Progenitor cell of endocrine pancreas (in vitro differentiated cells): ENCODE measurements at places on chromosomes 12 and 14.

DNA sequence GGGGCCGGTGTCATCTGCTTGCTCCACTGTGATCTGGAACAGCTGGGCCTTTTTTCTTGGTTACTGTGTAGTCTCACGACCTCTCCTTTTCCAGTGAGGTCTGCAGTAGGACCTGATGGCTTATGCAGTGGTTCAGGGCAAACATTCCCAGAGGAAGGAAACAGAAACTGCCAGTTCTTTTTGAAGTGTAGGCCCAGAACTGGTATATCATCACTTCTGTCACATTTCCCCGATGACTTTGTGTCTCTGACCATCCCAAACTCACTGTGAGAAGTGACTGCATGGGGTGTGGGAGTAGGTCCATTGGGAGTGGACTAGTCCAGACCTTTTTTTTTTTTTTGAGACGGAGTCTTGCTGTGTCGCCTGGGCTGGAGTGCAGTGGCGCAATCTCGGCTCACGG, 38.4 kb downstream of the RCOR1 start:
- no peak for DNase-seq
- H3K4me3 ChIP-seq: no peak overlapping the region
- H3K27ac ChIP-seq: peak overlapping the region; percentile 89

DNA sequence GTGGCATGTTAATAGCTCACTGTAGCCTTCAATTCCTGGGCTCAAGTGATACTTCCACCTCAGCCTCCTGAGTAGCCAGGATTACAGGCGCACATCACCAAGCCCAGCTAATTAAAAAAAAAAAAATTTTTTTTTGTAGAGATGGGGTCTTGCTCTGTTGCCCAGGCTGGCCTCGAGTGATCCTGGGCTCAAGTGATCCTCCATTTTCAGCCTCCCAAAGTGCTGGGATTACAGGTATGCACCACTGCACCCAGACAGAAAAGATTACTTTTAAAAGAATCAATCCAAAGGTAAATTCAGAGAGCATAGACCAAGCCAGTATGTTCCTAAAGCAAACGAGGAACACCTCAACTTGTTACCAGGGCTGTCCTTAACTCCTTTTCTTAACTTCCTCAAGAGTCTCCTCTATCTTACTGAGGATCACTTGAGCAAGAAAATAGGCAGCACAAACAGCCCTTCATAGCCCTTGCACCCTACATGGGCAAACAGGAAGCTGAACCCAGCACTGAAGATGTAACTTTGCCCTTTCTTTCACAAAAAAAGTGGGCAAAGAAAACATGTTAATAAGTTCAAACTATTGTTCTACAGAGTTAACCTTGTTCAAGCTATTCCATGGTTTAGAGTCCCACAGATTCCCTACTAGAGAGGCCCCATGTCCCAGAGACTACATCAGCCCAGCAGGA, 11.3 kb downstream of the CS start:
- no peak overlapping the region for H3K4me3 ChIP-seq
- no peaks in the 10 kb centered on the region for H3K27me3 ChIP-seq
- no peak for DNase-seq
- peaks cover 10% of the 10 kb centered on the region for H3K36me3 ChIP-seq

DNA sequence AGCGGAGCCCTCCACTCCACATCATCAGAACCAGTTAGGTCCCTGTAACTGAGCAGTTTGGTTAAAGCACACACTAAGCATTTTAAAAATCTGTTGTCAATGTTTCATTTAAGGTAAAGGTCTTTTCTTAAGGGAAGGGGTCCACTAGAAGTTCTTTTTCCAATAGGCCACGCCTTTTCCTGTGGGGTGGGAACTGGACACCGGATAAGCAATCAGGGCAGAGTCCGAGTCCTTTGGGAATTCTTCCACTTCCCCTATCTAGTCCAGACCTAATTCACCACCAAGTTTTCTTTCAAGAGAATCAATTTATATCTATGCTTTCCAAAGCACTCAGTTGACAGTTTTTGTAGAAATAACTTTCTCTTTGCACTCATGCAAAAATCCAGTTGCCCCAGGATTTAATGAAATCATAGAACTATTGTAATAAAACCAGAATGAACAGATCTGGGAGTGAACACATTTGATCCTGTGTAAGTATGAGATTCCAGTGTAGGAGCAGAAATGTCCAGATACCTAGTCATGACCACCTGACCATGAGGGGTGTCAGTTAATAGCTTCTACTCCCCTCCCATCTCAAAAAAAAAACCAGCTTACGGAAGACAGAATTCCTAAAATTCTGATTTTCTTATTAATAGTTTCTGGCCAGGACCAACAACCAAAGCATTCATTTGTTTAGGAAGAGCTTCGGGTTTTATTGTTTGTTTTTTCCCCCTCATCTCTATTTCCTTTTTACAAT, 11.7 kb downstream of the VPS37B start:
- H3K27ac ChIP-seq: peak overlapping the region; percentile 63
- DNase-seq: no peak
- H3K4me3 ChIP-seq: no peak overlapping the region
- H3K36me3 ChIP-seq: peaks cover 2% of the 10 kb centered on the region

DNA sequence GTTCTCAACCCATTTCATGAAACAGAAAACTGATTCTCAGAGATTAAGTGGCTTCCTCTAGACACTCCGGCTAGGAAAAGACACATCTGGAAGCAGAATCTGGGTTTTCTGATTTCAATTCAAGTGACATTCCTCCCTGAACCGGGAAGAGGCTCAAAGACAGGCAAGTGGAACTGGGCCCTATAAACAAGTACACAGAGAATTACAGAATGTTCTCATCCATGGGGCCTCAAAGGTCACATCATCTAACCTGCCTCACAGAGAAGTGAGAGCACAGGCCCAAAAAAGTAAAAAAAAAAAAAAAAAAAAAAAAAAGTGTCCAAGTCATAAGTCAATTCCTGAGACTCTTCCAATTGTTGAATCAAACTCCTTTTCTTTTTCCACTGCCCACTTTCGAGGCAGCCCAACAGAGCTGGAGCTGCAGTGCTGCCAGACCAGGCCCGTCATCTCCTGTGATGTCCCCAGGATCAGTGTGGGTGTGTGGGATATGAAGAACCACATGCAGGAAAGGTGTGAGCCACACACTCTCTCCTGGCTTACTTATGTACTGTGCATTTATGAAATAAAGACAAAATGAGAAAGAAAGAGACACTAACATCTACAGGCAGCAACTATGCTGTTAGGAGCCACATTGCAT, 2.8 kb upstream of the KRT1 start:
- DNase-seq: no peak
- no peaks in the 10 kb centered on the region for H3K36me3 ChIP-seq
- H3K4me3 ChIP-seq: no peak overlapping the region
- H3K4me1 ChIP-seq: no peaks in the 10 kb centered on the region
- H3K27ac ChIP-seq: no peak overlapping the region
- peaks cover 78% of the 10 kb centered on the region for H3K27me3 ChIP-seq

GRCh38 chr12:4943067-4943937, 33.6 kb downstream of the KCNA1 start:
- H3K4me1 ChIP-seq: no peaks in the 10 kb centered on the region
- no peak overlapping the region for H3K27ac ChIP-seq
- no peaks in the 10 kb centered on the region for H3K36me3 ChIP-seq
- DNase-seq: no peak

- peak overlapping the region; percentile 69 for H3K4me3 ChIP-seq
- peak; percentile 48 for DNase-seq
- H3K36me3 ChIP-seq: no peaks in the 10 kb centered on the region
Observed at GRCh38 chr14:99231850-99232713, 39.9 kb downstream of the BCL11B start.

GRCh38 chr12:89166525-89166934, 185.8 kb downstream of the DUSP6 start:
- no peak overlapping the region for H3K27ac ChIP-seq
- H3K36me3 ChIP-seq: no peaks in the 10 kb centered on the region
- no peaks in the 10 kb centered on the region for H3K27me3 ChIP-seq
- peaks cover 3% of the 10 kb centered on the region for H3K4me1 ChIP-seq
- no peak overlapping the region for H3K4me3 ChIP-seq

DNA sequence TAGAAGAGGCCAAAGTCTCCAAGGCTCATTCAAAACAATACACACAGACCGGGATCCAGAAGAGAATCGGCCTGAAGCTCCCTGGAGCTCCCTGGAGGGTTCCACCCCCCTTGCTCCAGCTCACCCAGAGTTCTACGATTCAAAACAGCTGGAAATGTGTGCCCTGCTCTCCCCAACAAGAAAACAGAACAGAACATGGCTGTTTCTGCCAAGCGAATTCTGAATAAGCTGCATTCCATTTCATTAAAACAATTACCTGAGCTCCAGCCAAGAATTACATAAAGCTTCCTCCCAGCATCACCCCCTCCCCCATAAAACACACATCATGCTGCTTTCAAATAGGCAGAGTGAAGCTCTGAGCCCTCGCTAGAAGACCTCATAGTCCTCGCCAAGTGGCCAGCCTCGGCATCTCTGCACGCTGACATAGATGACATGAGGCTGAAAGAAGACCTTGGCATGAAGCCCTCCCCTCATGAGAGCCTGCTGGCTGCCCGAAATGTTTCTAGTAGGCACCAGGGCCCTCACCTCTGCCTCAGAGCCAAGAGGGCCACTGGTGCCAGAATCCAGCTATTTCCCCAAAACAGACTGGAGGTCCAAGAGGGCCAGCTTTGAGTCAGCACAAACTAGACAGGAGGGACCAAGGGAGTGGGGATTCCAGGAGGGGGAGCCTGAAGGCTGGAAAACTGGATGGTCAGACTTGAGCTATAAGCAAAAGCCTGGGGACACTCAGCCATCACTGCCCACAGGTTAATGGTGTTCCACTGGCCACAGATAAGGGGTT, 8.3 kb downstream of the PXN start:
- no peak overlapping the region for H3K27ac ChIP-seq
- H3K4me1 ChIP-seq: peaks cover 5% of the 10 kb centered on the region

DNA sequence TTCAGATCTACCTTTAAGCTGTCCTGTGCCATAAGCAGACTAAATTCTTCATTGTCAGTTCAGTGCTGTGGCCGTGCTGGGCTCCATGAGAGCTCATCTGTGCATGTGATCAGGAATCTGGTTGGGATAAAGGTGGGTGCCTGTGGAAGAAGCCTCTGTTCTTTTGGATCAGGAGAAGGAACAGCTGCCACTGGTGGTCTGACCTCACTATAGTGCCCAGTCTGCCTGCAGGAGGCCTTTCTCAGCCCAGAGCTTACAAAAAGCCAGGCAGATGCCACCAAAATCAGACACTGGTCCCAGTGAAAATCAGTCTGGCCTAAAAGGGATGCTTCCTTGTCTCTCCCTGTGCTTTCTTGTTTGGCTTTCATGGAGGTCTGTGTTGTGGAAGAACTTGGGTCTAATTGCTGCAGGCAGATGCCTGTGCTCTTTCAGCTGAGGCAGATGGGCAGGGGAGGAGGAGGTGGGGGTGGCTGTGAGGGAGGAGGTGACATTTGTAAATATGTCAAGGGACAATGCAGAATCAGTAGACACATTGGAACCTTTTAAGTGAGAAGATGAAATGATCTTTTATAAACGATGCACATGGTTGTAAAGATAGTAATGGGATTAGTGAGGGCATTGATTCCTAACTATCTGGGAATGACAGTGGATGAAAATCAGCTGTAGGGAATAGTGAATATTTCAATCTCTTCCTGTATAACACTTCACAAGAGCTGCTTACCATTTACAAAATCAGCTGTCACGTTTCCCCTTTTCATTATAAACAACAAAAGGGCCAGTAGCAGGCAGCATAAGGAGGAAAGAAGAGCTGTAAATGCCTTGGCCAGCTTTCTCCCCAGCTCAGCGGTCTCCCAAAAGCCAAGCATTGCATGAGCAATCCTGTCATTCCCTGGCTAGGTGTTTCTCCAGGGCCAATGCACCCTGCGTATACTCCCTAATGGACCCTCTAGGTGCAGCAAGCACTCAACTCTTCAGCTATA, 44.6 kb downstream of the CACNA2D4 start:
- DNase-seq: no peak
- H3K36me3 ChIP-seq: peaks cover 3% of the 10 kb centered on the region
- no peak overlapping the region for H3K27ac ChIP-seq
- H3K27me3 ChIP-seq: peaks cover 8% of the 10 kb centered on the region

GRCh38 chr12:108505129-108505528, 9.9 kb upstream of the FICD start:
- H3K4me3 ChIP-seq: no peak overlapping the region
- peaks cover 5% of the 10 kb centered on the region for H3K27me3 ChIP-seq
- no peaks in the 10 kb centered on the region for H3K36me3 ChIP-seq
- H3K4me1 ChIP-seq: no peaks in the 10 kb centered on the region
- no peak for DNase-seq
- H3K27ac ChIP-seq: no peak overlapping the region

DNA sequence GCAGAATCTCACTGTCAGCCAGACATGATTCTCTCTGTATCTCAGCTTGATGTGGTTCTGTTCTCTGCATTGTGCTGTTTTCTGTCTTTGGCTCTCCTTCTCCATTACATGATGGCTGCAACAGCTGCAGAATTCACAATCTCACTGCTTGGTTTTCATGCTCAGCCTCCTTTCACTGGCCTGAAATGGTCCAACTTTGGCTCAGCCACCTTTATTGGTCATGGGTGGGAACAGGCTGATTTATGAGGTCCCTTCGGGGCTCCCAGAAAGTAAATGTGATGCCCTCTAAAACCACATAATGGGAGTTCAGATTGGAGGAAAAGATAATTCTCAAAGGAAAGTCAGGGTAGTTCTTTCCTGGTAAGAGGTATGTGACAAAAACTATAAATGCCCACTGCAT, 597.0 kb downstream of the ETNK1 start:
- no peak overlapping the region for H3K4me3 ChIP-seq
- H3K27ac ChIP-seq: no peak overlapping the region
- peaks cover 40% of the 10 kb centered on the region for H3K27me3 ChIP-seq
- no peak for DNase-seq
- H3K36me3 ChIP-seq: no peaks in the 10 kb centered on the region
- peaks cover 6% of the 10 kb centered on the region for H3K4me1 ChIP-seq

DNA sequence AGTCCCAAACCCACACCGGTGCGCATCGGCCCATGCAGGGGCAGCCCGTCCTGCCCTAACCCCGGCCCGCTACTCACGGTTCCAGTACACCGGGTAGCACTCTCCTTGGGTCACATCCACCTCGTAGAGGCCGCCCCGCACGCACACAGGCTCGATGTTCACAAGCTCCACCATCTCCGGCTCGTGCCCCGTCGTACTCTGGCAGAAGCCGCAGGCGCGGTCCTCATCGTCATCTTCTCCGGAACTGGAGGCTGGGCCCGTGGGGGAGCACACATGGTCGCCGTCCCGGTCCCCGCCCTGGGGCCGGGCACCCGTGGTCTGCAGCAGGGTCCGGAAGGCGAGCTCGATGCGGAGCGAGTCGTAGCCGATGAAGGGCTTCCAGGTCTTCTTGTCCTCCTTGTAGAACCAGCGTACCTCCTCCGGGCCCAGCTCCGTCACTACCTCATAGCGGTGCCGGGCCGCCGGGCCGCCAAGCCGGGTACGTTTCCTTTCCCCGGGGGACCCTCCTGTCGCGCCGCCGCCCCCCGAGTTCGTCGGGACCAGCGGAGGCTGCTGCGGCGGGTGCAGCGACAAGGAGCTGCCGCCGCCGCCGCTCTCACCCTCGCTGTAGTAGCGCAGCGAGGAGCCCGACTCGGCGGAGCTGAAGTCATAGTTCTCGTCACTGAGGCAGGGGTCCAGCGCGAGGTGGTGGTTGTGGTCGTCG, 788 bp downstream of the DDHD1 start:
- H3K4me3 ChIP-seq: peak overlapping the region; percentile 93
- peak; percentile 25 for DNase-seq
- H3K27ac ChIP-seq: peak overlapping the region; percentile 35
- no peaks in the 10 kb centered on the region for H3K36me3 ChIP-seq
- no peaks in the 10 kb centered on the region for H3K27me3 ChIP-seq
